IMR-90 (cell line): ENCODE measurements at places on chromosomes 5 and 9. TPM values are rescaled to one million over a fixed set of nuclear protein-coding genes. Genes with fewer than 3 reads are reported as not detected.

Gene SPINK7
- total RNA-seq = not detected in 2 replicates

Gene IER5L
- 12.5 and 14.4 TPM in 2 replicates for total RNA-seq

Gene NR2F1
- 18.1 and 19.0 TPM in 2 replicates for total RNA-seq

Gene GFI1B
- not detected in 2 replicates for total RNA-seq

DNA sequence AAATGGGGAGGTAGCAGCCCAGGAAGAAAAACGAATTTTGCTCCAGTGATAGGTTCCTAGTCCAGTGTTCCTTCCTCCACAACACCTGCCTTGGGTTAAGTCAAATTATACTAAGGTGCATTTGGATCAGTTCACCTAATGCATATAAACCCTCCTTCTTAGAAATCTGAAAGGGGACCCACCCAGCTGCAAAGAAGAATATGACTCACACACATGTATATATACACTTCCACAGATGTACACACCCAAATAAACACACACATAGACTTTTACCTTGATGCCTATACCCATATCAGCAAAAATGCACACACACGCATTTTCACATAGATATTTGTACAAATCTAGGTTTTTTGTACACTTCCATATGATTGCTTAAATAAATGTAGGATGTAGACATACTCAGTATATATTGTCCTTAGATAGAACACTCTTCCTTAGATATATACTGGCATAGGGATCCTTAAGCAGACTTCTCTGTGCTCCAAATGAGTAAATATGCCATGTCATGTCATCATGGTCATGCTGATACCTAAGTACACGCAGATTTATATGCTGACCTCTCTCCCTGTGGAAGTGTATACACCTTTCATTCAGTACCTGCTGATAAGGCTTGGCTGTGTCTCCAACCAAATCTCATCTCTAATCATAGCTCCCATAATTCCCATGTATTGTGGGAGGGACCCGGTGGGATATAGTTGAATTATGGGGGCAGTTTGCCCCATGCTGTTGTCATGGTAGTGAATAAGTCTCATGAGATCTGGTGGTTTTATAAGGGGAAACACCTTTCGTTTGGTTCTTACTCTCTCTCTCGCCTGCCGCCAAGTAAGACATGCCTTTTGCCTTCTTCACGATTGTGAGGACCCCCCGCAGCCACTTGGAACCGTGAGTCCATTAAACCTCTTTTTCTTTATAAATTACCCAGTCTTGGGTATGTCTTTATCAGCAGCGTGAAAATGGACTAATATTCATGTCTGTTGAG is 10.2 kb downstream of the ADRB2 start:
- H3K36me3 ChIP-seq = no peaks in the 10 kb centered on the region
- no peaks in the 10 kb centered on the region for H3K27me3 ChIP-seq
- no peak overlapping the region for H3K4me3 ChIP-seq
- DNase-seq = no peak
- H3K4me1 ChIP-seq = 0 out of 2 replicates have a peak, but pooled peaks cover 3% of the 10 kb centered on the region
- H3K27ac ChIP-seq = no peak overlapping the region

- H3K27me3 ChIP-seq = peaks cover 9% of the 10 kb centered on the region
- peak; percentile 12 for DNase-seq
- H3K4me3 ChIP-seq = no peak overlapping the region
- H3K27ac ChIP-seq = no peak overlapping the region
- no peaks in the 10 kb centered on the region for H3K36me3 ChIP-seq
These were observed 135.1 kb upstream of the RFX3 start for GRCh38 chr9:3660936-3661335.

- H3K4me1 ChIP-seq = peaks cover 27% of the 10 kb centered on the region
- H3K36me3 ChIP-seq = no peaks in the 10 kb centered on the region
- DNase-seq = peak; percentile 95
- peak overlapping the region; percentile 68; the same call in 1 of the 2 replicates for H3K27ac ChIP-seq
These were observed 224.1 kb downstream of the ESM1 start for GRCh38 chr5:54761213-54761701.

DNA sequence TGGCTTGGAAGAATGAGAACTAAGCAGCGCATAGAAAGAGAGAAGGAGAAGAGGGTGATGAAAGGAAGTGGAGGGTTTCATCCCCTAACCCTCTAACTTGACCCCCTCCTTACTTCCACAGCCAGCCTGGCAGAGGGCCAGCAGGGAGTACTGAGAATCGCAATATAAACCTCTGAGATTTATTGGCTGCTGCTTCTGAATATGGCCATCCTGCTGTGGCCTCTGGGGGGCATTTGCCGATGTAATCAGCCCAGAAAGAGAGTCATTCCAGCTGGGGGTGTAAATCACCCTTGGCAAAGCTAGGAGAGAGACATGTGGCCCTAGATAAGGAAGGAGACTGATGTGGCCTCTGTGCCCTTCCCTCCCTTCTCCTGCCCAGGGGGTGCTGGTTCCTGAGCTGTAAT is 960 bp upstream of the GFRA3 start:
- no peaks in the 10 kb centered on the region; the same call in 1 of the 2 replicates for H3K4me1 ChIP-seq
- DNase-seq = no peak
- no peak overlapping the region for H3K27ac ChIP-seq
- H3K36me3 ChIP-seq = no peaks in the 10 kb centered on the region

Gene EPB41L4B
- total RNA-seq = 0.54 and 0.56 TPM in 2 replicates

DNA sequence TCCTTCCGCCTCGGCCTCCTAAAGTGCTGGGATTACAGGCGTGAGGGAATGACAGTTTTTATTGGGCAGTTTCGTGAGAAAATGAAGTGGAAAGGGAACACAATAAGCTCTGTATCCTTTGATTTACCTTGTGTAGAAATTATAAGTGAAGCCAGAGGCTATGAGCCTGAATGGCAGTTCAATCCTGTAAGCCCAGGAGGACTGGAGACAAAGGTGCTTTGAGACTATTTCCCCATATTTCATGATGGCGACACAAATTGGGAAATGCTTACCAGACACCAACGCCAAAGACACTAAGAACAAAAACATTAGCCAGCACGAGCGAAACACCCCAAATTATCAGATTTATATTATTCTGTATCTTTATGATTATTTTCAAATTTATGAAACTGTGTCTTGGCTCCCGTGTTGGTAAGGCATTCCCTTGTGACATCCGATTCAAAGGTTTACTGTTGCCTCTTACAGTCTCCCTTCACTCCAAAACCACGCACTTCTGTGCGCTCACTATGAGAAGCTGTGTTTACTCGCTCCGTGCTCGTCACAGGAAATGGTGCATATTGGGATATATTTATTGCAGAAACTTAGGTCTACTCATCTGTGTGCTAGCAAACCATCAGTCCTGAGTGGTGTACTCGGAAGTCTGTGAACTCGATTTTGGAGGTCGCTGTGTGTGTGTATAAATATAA is 73.9 kb downstream of the SH3PXD2B start:
- DNase-seq = peak; percentile 83
- H3K4me3 ChIP-seq = no peak overlapping the region
- peaks cover 14% of the 10 kb centered on the region for H3K4me1 ChIP-seq

- H3K27ac ChIP-seq = no peak overlapping the region
- H3K4me1 ChIP-seq = peaks cover 2% of the 10 kb centered on the region; the same call in 1 of the 2 replicates
- H3K4me3 ChIP-seq = no peak overlapping the region
- DNase-seq = no peak
- H3K27me3 ChIP-seq = no peaks in the 10 kb centered on the region
These were observed 88.4 kb downstream of the APBA1 start for GRCh38 chr9:69583645-69584234.

- no peaks in the 10 kb centered on the region for H3K27me3 ChIP-seq
- H3K4me3 ChIP-seq = no peak overlapping the region
- peak overlapping the region; percentile 8; the same call in 1 of the 2 replicates for H3K27ac ChIP-seq
- peak; percentile 85 for DNase-seq
These were observed 23.4 kb downstream of the AKNA start for GRCh38 chr9:114364134-114365041.

DNA sequence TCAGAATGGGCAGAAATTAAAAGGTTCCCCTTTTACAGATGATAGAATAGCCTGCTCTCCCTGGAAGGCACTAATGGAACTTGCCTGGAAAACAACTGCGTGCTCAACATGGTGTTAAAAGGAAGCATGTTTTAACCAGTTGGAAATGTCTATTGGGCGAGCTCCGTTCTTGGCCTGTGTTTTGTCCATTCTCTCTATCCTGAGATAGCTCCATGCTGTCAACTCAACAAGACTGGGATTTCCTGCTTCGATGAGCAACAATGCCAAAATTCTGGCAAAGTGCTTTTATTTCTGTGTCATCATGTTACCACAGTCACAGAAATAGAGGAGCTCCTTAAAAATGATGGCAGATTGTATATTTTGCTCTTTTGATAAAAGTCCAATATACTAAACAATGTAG is 198.3 kb downstream of the PLK2 start:
- no peaks in the 10 kb centered on the region for H3K27me3 ChIP-seq
- H3K27ac ChIP-seq = no peak overlapping the region
- H3K4me1 ChIP-seq = peaks cover 4% of the 10 kb centered on the region
- DNase-seq = peak; percentile 65
- no peaks in the 10 kb centered on the region for H3K36me3 ChIP-seq
- H3K4me3 ChIP-seq = no peak overlapping the region

Gene EIF4EBP3
- total RNA-seq = 0.28 and 0.36 TPM in 2 replicates

DNA sequence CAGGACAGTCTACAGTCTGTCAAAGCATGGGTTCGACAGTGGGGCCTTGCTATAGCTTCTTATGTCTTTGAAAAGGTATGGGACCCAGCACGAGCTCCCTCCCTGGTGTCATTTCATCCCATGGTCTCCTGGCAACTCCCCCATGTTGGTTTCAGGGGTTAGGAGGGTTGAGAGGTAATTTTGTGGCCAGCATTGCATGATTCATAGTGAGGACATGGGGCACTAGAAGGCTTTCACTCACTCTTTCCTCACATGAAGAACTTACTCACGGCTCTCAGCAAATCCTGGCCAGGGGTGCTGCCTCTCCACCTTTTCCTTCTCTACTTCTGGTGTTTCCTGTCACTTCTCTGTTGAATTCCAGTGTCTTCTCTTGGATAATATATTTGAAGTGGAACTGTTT is 134.7 kb upstream of the TNPO1 start:
- no peak overlapping the region for H3K27ac ChIP-seq
- no peaks in the 10 kb centered on the region for H3K36me3 ChIP-seq
- H3K4me3 ChIP-seq = no peak overlapping the region

Gene CARD6
- 4.2 and 4.3 TPM in 2 replicates for total RNA-seq

GRCh38 chr5:10036136-10036815 is 213.4 kb downstream of the ATPSCKMT start:
- H3K27ac ChIP-seq = no peak overlapping the region
- peak; percentile 58 for DNase-seq

DNA sequence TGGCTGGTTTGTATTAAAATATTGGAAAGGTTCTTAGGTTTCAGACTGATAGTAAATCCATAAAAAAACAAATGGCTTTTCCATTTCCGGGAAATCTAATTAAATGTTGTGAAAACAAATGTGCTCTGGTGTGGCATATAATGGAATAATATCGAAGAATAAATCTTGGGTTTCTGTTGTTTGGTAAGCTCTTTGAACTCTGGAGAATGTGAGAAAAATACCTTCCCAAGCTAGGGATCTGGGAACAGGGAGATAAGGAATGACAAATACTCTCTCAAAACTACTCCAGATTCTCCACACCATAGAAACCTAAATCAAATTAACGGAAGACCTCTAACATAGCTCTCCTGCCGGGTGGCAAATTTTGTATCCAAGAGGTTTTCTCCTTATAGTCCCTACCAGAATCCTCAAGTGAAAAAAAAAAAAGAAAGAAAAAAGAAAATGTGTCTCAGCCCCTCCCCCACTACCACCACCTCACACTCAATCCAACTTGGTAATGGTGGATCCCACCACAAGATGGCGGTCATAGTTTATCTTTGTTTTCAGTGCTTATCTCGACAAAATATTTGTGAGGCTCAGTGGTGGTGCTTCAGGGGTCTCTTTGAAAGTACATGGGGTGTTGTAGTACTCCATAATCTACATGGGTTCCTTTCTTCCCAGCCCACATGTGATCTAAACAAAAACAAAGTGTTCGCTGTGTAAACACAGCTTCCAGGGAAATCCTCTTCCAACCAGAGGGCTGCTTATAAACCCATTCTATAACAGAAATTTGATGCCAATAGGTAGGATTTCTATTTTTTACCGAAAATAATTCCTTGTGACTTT is 54.5 kb upstream of the FST start:
- no peak overlapping the region; the same call in 1 of the 2 replicates for H3K27ac ChIP-seq
- no peak for DNase-seq
- no peaks in the 10 kb centered on the region for H3K36me3 ChIP-seq
- H3K4me1 ChIP-seq = peaks cover 23% of the 10 kb centered on the region

DNA sequence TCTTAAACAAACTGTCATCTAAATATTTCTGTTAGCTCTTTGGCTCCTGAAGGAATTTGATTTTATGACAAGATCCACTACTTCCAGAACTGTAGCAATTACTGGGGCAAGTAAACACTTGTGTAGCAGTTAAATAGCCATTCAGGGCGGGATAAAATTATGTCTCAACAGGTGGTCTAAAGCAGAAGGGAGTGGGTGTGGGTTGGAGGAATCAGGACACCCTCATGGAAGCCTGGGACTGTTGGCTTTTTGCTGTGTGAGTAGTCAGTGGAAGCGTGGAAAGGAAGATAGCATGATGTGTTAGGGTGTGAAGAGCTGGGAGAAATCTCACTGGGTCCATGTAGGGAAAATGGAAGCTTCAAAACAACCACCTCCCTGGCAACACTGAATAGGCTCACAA is 127.1 kb downstream of the FBXL7 start:
- no peaks in the 10 kb centered on the region; the same call in none of the 2 replicates for H3K4me1 ChIP-seq
- no peak overlapping the region for H3K4me3 ChIP-seq
- DNase-seq = no peak
- H3K27ac ChIP-seq = no peak overlapping the region

Gene CTSV
- total RNA-seq = 0.54 and 0.56 TPM in 2 replicates

DNA sequence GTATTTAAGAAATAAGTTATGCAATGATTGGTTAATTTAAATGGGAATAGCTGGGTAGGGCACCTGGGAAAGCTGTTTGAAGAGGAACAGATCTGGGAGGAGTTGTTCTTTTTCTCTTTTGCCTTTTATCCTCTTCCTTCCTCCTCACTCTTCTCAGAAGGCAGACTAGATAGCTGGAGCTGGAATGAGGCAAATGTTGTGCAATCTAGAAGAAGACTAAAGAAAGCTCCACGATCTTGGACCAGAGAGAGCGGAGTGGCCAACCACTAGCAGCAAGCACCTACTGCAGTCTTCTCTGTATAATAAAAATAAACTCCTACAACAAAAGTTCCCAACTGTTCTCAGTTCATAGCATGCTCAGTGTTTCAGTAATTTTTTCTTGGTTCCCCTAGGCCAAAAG is 19.3 kb downstream of the GLIS3 start:
- H3K4me3 ChIP-seq = no peak overlapping the region
- H3K4me1 ChIP-seq = no peaks in the 10 kb centered on the region; the same call in 1 of the 2 replicates

Gene DOK3
- total RNA-seq = 0.54 and 0.56 TPM in 2 replicates

Gene SOX30
- total RNA-seq = not detected in 2 replicates

DNA sequence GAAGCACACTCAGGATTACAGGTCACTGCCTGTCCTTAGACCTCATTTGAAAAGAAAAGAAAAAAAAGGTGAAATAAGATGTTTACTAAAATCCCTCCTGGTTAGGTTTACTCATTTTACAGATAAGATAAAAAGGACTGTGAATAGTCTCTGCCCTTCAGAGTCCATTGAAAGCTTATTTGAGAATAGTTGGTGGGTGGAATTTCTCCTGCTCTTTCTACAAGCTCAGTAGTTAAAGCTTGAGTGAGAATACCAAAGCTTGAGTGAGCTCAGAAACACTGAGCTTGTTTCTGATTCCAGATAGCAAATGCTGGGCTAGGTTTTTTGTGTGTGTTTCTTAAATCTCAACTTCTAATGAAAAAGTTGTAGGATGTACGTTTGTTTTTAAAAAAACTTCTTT is 106.7 kb downstream of the SLF1 start:
- no peaks in the 10 kb centered on the region for H3K4me1 ChIP-seq
- no peak overlapping the region for H3K27ac ChIP-seq
- no peaks in the 10 kb centered on the region for H3K36me3 ChIP-seq
- no peak for DNase-seq
- H3K27me3 ChIP-seq = no peaks in the 10 kb centered on the region

Gene SEMA5A
- total RNA-seq = 9.9 and 12.5 TPM in 2 replicates

Gene MEIKIN
- total RNA-seq = not detected in 2 replicates
